ENCODE measurements at places on chromosomes 6 and 20. TPM values are rescaled to one million over a fixed set of nuclear protein-coding genes. Genes with fewer than 3 reads are reported as not detected.

CRYBG1 gene
- total RNA-seq, result 3.2 TPM

MANEA gene
- 7.6 TPM for total RNA-seq

KCNQ2 gene
- not detected for total RNA-seq

TOP1 gene
- 35.4 TPM for total RNA-seq

LY86 gene
- 6.5 TPM for total RNA-seq

PROKR2 gene
- not detected for total RNA-seq

TCP1 gene
- total RNA-seq, result 112 TPM

MTFR2 gene
- total RNA-seq, result not detected

FAM184A gene
- total RNA-seq, result 7.5 TPM

DYNLT2 gene
- total RNA-seq, result 0.95 TPM

RBBP8NL gene
- total RNA-seq, result not detected

Data from thoracic aorta (tissue), 2 donors.